Cerebellar nuclear complex (tissue), 1 donor: ENCODE measurements at places on chromosomes 5 and 9.

GRCh38 chr5:127994087-127994660 lies 89.4 kb upstream of the SLC12A2 start:
- no peak for DNase-seq

DNA sequence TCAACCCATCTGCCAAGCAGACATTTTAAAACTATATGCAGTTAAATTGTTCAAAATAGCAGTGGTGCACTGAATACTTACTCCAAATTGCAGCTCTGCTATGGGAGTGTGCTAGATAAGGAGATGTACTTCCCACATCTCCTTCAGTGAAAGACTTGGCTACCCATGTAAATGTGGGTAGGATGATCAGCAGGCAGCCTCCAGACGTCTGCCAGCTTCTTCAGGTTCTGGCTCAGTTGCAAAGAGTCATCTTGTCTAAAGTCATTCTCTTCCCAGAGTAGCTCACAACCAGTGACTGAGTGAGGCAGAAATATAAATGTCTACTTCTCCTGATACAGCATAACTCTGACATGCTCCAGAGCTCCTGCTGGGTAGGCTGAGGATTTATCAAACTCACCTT lies 1050.0 kb upstream of the CDH10 start:
- no peak for DNase-seq

- no peak for DNase-seq
Observed at GRCh38 chr9:68950689-68951088, 63.2 kb downstream of the PRKACG start.

GRCh38 chr9:95533996-95534680 lies 17.4 kb upstream of the PTCH1 start:
- DNase-seq, result no peak

- DNase-seq, result no peak
Observed at GRCh38 chr5:89302102-89302891, 419.3 kb upstream of the MEF2C start.

GRCh38 chr9:77981332-77981731 lies 50.3 kb downstream of the GNAQ start:
- DNase-seq, result no peak

GRCh38 chr9:110583237-110583636 lies 3.7 kb upstream of the SVEP1 start:
- no peak for DNase-seq

DNA sequence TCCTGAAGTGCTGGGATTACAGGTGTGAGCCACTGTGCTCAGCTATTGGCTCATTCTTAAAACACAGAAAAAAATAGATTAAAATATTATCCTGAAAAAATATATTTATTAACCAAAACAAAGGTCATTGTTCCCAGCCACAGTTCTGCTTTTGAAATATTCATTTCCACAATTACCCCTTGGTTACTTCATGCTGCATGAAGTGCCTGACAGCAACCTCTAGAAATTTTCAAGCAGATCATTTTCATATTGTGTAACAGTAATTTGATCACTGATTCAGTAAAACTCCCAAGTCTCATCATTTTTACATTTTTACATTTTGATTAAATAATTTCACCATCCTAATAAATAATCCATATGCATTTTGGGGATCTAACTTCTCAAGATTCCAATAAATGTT lies 18.8 kb upstream of the GNAQ start:
- DNase-seq, result no peak

GRCh38 chr5:62327138-62328053 lies 21.4 kb downstream of the KIF2A start:
- DNase-seq, result no peak

- DNase-seq, result no peak
Observed at GRCh38 chr5:138438724-138439476, at the start of gene REEP2. TSS of gene REEP2 (plus strand) at chr5:138439057. CDS start at chr5:138439209, 152 bp downstream.

DNA sequence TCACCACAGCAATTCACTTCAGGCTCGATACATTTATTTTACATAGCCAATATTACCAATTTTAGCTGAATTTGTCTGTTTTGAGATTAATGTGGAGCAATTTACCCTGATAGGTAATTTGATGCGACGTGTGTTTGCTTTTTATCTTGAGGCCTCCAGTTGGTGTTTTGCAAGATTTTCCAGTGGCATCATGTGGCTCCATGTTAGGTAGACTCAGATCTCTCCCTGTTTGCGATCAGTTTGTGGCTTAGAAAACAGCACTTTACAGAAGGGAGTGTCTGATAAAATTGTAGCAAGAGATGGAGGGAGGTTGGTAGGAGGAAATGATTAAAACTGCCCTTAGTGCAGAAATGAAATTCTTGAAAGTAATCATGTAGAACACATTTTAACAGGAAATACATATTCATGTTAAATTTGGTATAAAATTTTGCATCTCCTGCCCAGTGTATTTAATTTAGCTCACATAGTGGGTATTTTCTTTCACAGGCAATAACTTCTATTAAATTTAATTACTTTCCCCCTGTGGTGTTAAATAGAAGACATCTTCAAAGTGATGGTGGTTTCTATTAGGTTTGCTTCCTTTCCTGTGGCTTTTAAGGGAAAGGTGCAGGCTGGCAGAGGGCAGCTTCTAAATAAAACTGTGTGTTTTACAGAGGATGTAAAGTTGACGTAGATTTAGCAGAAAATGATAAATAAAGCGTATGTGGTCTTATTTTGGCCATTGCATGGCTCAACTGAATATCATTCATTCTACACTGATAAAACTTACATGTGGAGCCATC lies 135.8 kb downstream of the KDM4C start:
- DNase-seq, result no peak

- no peak for DNase-seq
Observed at GRCh38 chr9:14344941-14345353, 31.0 kb upstream of the NFIB start.

- DNase-seq, result no peak
Observed at GRCh38 chr9:97943308-97943855, 5.4 kb upstream of the HEMGN start.

DNA sequence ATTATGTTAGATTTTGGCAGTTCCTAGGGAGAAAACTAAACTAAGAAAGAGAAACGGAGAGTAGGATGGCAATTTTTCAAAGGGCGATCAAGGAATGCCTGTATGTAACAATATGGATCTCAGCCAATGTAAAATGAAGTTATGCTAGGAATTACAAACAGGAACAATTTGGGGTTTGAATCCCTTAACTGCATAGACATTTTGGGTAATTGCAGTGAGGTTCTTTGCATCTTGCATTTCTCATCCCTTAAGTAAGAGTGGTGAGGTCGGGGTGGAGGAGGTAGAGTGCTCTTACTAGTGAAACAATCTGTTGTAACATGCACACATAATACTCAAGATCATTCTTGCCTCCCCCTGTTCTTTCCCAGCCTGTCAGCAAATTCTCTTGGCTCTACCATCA lies 137.6 kb downstream of the NPR3 start:
- DNase-seq, result no peak

DNA sequence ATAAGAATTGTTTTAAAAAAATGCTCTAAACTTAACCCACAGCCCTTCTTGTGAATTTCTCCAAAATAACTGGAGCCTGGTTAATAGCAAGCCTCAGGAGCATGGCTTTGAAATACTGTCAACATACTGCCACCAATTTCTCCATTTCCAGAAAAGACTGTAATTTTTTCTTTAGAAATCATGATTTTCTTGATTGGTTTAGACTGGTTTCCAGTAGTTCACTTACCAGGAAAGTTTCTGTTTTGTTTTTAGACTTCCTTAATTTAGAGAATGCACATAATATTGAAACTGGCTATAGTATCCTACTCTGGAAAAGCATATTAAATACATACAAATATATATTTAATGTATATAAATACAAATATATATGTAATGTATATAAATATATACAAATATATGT lies 4.5 kb upstream of the CD274 start:
- no peak for DNase-seq

DNA sequence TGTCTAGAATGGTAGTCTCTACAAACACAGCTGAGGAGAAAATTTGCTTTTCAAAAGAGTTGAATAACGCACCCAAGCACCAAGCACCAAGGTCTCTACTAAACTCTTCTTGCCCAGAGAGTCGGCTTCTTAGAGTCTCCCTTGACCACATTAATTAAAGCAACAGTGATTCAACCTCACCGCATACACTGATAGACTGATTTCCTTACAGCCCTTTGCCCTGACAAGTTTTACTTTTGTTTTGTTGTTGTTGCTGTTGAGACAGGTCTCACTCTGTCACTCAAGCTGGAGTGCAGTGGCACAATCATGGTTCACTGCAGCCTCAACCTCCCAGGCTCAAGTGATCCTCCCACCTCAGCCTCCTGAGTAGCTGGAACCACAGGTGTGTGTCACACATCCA lies 1035.7 kb upstream of the DMAC1 start:
- no peak for DNase-seq

- DNase-seq, result no peak
Observed at GRCh38 chr5:93592883-93593282, 9.9 kb downstream of the NR2F1 start.

- DNase-seq, result no peak
Observed at GRCh38 chr9:121699571-121700164, 48.2 kb downstream of the DAB2IP start.

GRCh38 chr5:178289438-178289837 lies 56.8 kb upstream of the PHYKPL start:
- no peak for DNase-seq

DNA sequence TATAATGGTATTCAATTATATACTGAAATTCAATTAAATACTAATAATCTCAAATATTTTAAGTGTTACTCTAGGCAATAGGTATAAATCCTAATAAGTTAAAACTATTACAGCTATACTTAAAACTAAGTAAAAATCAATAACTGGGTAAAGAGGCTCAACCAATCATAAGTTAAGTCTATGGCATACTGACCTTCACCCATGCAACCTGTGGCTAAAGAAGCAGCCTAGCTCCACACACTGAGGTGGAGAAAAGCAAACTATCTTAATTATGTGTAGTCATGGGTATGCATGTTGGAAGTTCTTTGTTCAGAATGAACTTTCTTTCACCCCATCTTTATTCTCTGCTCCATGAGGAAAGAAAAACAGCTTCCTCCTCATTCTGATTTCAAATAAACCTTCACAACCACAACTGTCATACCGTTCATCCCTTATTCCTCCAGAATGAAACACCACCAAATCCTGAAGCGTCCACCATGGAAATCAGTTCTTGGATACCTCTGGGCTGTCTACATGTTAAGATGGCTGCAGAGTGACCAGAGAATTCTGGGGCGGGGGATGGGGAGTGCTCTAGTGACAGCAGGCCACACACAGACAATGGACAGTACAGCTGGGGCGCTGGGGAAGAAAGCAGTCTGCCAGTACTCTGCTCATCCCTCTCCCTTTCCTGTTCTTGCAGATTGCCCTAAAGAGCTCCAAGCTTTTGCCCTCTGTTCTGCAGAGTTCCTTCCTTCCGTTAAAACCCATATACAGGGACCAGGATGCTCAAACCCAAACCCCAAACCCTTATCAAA lies 62.3 kb downstream of the RIGI start:
- no peak for DNase-seq

DNA sequence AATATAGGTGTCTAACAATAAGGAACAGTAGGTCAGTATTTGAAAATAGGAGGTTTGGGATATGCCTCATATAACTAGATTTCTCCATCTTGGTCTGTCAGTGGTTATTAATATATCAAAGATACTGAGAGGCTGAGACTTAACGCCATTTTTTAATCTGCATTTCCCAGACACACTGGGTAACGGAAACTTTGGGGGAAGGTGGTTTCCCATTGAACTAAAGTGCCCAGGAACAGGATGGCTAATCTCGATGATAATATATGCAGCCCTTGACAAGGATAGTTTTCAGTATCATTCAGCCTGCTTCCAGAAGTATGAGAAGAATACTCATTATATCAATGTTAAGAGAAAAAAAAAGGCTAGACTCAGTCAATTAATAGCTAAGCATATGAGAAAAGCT lies 30.7 kb downstream of the EFNA5 start:
- DNase-seq, result no peak

DNA sequence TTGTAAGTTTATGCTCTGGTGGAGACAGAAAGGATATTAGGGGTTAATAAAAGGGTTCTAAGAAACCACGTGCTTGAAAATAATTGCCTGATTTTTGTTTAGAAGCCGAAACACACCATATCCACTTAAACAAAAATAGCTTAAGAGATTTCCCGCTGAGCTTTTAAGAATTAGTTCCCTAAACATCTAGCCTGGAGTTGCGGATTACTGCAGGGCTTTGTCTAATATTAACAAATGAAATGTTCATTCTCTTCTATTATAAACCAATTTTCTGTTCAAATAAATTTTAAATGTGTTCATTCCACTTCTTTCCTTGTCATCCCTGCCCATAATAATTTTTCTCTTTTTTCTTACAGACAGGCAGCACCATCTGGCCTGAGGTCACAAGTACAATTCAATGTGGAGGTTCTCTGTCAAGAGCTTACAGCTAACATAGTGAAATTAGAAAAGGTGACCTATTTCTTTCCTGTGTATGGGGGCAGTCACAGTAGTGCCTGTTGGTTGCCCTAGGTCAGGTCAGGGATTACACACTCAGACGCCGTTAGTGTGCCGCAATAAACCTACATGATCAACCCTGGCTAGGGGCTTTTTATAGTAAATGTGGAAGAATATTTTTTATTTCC lies 65.3 kb downstream of the GRAMD2B start:
- no peak for DNase-seq

GRCh38 chr9:131310833-131311554 lies 21.5 kb downstream of the PLPP7 start:
- no peak for DNase-seq

- no peak for DNase-seq
Observed at GRCh38 chr5:78667461-78668103, 19.0 kb upstream of the LHFPL2 start.

- no peak for DNase-seq
Observed at GRCh38 chr9:38315085-38315595, 77.4 kb upstream of the ALDH1B1 start.

GRCh38 chr9:89466451-89467277 lies 31.2 kb downstream of the SEMA4D start:
- no peak for DNase-seq

- DNase-seq, result no peak
Observed at GRCh38 chr9:117300371-117301110, 114.3 kb downstream of the ASTN2 start.
